Upper lobe of right lung (tissue), 1 donor: ENCODE measurements at places on chromosomes 3 and 15. TPM values are rescaled to one million over a fixed set of nuclear protein-coding genes. Genes with fewer than 3 reads are reported as not detected.
A peak's percentile ranks its signal among the peaks of the same experiment; 100 is the strongest.

REC114 gene
- total RNA-seq: not detected

FBN1 gene
- total RNA-seq: 46.9 TPM

HTR3E gene
- not detected for total RNA-seq

PIGX gene
- total RNA-seq: 17.4 TPM

GADL1 gene
- total RNA-seq: not detected

DNA sequence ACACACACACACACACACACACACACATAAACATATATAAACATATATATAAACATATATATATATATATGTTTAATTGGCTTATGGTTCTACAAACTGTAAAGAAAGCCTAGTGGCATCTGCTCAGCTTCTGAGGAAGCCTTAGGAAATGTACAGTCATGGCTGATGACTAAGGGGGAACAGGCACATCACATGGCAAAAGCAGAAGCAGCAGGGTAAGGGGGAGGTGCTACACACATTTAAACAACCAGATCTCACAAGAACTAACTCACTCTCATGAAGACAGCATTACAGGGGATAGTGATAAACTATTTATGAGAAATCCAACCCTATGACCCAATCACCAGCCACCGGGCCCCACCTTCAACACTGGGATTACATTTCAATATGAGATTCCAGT lies 922.9 kb downstream of the SI start:
- DNase-seq: no peak

DNA sequence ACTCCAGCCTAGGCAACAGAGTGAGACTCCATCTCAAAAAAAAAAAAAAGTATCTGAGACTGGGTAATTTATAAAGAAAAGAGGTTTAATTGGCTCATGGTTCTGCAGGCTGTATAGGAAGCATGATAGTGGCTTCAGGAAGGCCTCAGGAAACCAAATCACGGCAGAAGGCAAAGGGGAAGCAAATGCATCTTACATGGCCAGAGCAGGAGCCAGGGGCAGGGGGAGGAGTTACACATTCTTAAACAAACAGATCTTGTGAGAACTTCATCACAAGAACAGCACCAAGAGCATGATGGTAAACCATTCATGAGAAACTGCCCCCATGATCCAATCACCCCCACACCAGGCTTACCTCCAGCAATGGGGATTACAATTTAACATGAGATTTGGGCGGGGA lies 37.2 kb downstream of the ACAP2 start:
- DNase-seq: no peak

DNA sequence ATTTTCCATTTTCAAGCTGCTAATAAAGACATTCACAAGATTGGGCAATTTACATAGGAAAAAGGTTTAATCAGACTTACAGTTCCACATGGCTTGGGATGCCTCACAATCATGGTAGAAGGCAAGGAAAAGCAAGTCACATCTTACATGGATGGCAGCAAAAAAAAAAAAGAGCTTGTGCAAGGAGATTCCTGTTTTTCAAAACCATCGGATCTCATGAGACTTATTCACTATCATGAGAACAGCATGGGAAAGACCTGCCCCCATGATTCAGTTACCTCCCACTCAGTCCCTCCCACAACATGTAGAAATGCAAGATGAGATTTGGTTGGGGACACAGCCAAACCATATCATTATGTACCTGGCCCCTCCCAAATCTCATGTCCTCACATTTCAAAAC lies 202.0 kb downstream of the FNDC3B start:
- no peak for DNase-seq

- DNase-seq: peak; percentile 82
These were observed 412 bp upstream of the CTXN2 start for GRCh38 chr15:48190932-48191573.

- no peak for DNase-seq
These were observed 28.4 kb downstream of the CPN2 start for GRCh38 chr3:194322678-194323211.

DNA sequence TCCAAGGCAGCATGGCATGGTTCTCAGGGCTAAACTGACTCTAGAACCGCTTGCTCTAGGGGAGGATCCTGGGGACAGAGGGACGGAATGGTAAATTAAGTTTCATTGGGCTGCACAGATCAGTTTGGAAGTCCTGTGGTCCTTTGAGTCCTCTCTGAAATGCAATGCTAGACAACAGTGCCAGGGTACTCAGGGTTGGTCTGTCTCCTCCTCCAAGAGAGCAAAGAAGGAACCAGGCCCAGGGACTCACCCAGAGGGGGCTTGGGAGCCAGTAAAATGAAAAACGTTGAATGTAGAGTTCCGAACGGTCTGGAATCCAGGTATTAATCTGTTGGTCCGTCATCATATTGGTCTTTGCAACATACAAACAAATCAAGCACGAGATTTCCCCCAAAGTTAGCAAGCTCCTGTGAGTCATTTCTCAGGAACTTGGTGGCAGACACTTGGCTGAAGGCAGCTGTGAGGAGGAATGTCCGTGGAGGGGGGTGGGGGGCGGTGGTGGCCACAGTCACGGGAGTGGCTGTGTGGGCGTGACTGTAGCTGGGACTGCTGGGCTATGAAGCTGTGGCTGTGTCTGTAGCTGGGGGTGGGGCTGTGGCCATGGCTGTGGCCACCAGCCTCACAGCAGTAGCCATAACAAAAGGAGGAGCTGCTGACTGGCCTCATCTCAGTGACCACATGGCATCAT lies 361.0 kb downstream of the SHQ1 start:
- DNase-seq: peak; percentile 88

DNA sequence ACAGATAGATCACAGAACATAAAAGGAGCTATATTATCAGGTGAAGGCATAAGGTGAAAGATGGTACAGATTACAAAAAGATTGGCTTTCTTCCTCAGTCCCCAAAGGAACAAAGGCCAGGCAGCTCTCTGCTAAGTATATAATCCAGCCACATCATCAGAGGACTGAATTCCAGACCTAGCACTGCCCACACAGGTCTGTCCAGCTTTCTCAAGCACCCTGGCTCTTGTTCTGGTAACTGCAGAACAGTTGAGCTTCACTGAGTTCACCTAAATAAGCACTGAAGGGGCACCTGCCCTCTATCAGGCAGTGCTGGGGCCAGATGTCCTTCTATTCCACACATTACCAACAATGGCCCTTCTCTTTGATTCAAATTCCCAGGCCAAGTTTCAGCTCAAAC lies 6.3 kb downstream of the DUOXA1 start:
- peak; percentile 51 for DNase-seq
